Testis (tissue), 5 donors: ENCODE measurements at places on chromosomes 2 and 18. TPM values are rescaled to one million over a fixed set of nuclear protein-coding genes. Genes with fewer than 3 reads are reported as not detected.
A peak's percentile ranks its signal among the peaks of the same experiment; 100 is the strongest.

The LINC00305 gene
- total RNA-seq = not detected

DNA sequence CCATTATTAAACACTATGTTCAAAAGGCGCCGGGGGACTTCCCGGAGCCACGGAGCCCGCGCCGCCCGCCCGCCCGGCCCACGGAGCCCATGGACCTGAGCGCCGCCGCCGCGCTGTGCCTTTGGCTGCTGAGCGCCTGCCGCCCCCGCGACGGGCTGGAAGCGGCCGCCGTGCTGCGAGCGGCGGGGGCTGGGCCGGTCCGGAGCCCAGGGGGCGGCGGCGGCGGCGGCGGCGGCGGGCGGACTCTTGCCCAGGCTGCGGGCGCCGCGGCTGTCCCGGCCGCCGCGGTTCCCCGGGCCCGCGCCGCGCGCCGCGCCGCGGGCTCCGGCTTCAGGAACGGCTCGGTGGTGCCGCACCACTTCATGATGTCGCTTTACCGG lies 197 bp downstream of the GDF7 start:
- no peak for DNase-seq

The TAF4B gene
- 55.9 TPM for total RNA-seq

DNA sequence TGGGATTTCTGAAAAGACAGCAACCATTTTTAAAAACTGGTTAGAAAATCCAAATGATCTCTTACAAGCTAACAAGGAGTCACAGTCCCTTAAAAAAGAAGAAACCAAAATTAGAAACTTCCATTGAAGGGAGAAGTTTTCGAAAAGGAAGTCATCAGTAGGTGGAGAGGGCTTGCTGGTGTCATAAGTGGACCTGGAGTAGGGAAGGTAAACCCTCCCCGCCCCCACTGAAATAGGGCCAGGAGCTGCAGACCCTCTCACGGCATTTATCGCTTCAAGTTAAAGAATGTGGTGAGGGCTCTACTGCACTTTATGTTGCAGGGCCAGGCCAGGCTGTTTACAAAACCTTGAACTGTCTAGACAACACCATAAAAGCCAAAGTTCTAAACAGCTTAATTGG lies 2.9 kb downstream of the HOXD11 start:
- no peak for DNase-seq

The SMYD1 gene
- total RNA-seq = 1.5 TPM

DNA sequence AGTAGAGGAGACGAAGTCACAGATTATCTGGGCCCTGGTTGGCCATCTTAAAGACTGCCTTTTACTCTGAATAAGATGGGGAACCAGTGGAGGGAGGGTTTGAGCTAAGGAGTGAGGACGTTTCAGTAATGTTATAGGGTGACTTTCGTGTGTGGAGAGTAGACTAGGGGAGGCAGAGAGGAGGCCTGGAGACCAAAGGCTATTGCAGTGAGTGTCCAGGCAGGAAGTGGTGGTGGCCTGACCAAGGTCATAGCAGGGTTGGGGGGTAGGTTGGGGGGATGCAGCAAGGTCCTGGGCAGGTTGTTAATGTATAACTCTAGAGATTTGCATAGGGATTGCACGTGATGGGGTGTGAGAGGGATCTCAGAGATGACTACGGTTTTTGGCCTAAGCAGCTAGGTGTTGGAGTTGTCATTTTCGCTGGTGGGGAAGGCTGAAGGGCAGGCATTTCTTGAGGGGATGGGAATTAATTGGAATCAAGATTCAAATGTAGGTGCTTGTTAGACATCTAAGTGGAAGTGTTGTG lies 4.9 kb downstream of the CEP192 start:
- DNase-seq = no peak

- no peak for DNase-seq
Measured at GRCh38 chr2:29013057-29013780, 32.1 kb downstream of the TOGARAM2 start.

DNA sequence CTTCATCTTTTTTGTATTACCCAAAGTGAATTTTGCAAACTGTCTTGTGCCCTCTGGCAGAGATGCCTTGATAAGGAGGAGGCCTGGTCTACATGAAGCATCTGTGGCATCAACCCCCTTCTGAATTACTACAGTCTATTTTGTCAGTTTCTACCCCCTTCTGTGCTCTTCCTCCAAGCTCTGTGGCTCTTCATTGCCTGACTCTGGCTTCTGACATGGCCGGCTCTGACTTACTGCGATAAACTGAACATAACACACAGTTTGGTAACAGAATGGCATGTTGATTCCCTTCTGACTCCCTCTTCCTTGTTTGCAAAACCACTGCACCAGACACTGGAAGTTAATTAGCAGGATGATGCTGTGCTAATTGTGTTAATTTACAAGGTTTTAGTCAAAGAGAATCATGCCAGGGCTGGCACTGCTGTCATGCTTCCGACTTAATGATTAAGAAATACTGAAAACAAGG lies 122.5 kb downstream of the FIGN start:
- DNase-seq = no peak

DNA sequence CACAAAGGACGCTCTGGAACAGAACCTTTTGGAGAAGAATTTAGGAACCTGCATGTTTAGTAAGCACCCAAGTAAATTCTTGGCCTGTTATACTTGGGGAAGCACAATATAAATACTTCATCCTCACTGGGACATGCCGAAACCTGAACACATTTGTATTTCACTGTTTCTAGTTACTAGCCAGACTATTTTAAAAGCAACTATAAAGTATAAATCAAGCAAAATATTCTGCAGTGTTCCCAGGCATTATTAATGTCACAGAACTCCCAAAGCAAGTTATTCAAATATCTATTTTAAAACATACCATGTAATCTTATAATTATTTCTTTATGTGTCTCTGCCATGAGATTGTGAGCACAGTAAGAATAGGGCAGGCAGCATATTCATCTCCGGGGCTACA lies 54.8 kb downstream of the CALCRL start:
- DNase-seq = no peak

- DNase-seq = peak; percentile 67
Measured at GRCh38 chr2:165293440-165294420, 54.5 kb downstream of the SCN2A start.

GRCh38 chr2:231985823-231986261 lies 24.3 kb downstream of the DIS3L2 start:
- DNase-seq = peak; percentile 75

The PSTPIP2 gene
- 5.0 TPM for total RNA-seq

GRCh38 chr18:77635451-77635850 lies 385.8 kb downstream of the GALR1 start:
- peak; percentile 73 for DNase-seq

The HSPD1 gene
- total RNA-seq = 107 TPM

DNA sequence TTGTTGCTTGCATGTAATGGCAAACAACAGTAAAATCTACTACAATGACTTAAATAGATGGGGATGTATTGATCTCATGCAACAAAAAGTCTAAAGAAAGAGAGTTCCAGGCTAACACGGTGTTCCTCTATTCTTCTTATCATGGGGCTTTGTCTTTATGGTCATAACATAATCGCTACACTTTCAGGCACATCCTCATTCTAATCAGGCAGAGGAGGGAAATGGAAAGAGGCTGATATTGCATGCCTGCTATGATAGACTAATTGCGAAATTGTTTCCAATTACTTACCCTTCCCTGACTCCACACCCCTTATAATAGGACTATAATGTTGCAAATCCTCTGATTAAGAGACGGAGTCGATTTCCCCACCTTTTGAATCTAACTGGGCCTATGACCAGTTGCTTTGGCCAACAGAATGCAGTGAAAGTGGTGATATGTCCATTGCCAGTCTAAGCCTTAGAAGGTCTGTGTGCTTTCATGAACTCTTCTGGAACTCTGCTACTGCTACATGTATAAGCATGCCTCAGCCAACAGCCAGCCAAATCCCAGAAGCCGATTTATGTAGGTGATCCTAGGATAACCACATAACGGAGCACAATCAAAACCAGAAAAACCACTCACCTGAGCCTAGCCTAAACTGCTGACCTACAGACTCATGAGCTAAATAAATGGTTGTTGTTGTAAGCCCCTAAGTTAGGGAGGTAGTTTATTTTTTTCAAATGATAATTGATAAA lies 180.3 kb upstream of the TACR1 start:
- DNase-seq = no peak

The GPR39 gene
- total RNA-seq = 4.0 TPM

GRCh38 chr18:22337306-22337705 lies 80.4 kb downstream of the CTAGE1 start:
- DNase-seq = no peak

DNA sequence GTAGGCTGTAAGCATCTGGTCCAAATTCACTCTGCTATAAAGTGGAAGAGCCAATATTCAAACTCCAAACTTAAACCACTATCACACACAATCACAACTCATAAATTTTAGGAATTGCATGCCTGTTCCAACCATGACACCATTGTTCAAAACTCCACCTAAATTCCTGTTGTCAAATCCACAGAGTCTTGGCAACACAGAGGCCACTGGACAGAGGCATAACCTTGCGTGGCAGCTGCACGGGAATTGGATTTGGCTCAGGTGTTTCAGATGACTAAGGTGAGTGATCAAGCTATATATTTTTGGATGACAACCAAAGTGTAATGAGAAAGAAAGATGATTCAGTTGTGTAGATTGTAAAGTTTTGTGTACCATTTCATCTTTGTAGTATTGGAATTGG lies 422.7 kb upstream of the TNP1 start:
- DNase-seq = no peak

DNA sequence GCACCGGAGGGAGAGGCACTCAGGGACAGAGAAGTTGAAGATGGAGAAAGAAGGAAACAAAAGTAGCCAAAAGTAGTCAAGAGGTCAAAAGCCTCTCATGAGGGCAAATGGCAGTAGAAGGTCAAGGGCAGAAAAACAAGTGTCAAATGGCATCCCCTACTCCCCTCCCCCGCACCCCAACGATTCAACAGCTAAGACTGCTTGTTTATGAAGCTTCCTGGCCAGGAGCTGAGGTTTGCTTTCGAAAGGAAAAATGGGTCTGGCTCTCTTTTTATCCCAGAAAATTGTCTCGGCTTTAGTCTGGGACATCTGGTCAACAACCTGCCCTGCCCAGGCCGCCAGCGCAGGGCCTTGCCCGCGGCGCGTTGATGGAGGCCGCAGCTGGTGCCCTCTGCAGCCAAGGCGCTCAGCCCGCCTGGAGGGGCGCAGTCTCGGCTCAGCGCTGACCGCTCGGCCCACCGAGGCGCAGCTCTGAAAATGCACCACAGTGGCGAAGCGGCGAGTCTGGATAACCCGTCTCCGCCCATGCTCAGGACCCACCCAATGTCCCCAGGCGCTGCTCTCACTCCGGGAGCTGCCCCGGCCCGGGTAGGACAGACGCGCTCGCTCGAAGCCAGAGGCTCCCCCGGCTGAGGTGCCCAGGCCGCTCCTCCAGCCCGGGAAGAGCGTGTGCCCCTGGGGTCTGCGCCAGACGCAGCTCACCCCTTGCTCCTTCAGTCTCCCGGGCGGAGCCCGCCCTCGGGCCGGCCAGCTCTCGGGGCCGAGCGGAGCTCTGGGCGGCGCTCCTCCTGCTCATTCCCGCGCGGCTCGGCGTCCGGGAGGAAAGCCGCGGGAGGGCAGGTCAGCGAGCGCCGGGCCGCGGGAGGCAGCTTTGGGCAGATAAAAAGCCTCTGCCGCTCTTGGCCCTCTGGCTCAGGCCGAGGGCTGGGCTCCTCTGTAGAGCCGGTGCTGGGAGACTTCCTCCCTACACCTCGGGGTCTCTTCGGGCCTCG lies 1.8 kb upstream of the TBR1 start:
- DNase-seq = no peak

- DNase-seq = no peak
Measured at GRCh38 chr18:54323970-54324369, 33.7 kb downstream of the STARD6 start.

DNA sequence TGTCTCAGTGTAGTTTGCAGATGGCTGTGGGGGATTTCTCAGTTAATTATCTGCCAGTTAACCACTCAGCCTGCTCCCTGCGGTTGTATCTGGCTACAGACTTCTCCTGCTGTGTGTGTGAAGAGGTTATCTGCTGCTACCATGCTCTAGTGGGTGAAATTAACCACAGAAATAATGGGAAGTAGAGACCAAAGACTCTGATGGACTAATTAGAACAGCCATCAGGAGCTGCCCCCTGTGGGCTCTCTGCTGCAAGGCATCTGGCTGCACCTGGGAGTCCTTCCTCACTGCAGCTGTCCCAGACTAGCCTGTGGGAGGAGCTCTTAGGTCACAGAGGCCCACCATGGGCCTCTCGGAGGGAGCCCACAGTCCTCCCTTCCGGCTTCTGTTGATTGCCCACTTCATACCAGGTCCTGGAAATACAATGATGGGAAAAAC lies 66.6 kb downstream of the CTIF start:
- no peak for DNase-seq

The POMC gene
- 77.2 TPM for total RNA-seq

The DPP4 gene
- 1.7 TPM for total RNA-seq

DNA sequence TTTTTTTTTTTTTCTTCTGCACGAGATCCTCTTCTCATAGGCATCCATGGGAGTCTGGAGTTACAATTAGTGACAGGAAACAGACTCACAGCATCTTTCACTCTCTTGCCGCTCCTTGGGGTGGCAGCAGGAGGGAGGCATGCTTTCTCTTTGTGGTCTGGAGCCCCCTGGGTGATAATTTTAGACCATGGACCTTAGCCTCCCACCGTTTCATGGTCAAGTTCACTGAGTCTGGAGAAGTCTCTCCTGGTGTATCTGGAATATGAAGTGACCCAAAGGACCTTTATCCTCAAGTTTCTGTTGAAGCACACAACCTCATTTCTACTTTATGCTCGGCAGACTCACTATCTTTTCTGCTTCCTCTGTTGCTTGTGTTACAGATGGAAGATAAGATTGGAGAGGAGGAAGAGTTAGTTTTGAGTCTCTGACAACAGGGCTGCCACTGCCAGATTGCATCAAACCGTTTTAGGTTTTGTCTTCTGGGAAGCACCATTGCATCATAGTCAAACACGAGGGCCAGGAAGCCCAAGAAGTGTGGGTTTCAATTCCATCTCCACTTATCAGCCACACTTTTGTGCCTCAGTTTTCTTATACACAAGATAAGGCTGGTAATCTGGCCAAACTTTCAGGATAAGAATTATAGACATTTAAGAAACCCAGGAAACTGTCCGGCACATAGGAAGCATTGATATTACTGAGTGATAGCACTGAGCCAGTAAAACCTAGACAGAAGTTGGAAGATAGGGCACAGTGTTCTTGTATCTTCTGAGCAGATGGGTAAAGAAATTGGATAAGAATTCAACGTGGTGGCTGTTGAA lies 62.3 kb downstream of the ADCYAP1 start:
- no peak for DNase-seq

The TMEM237 gene
- total RNA-seq = 23.0 TPM

GRCh38 chr18:43887491-43887890 lies 610.2 kb upstream of the SYT4 start:
- no peak for DNase-seq

GRCh38 chr2:241770936-241771285 lies 5.7 kb upstream of the GAL3ST2 start:
- DNase-seq = no peak

The KCNG3 gene
- total RNA-seq = 12.4 TPM

GRCh38 chr2:74233648-74234047 lies 35.2 kb downstream of the MTHFD2 start:
- DNase-seq = no peak

DNA sequence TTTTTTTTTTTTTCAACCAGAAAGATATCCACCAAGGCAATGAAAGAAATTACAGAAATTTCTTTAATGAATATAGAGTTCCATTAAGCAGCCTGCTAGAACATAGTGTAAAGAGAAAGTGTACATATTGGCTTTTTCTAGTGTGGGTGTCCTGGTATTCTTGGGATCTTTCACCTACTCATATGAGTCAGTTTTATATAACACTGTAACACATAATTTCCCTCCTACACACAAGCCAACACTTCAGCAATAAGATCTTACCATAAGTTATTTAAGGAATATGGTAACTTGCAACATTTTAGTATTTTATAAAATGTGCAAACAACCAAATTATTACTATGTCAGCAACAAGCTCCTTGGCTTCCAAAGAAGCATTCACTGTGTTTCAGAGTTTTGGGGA lies 59.9 kb downstream of the ZRANB3 start:
- DNase-seq = no peak

The CTIF gene
- 41.5 TPM for total RNA-seq
